ENCODE measurements at places on chromosomes 6 and 20. TPM values are rescaled to one million over a fixed set of nuclear protein-coding genes. Genes with fewer than 3 reads are reported as not detected.

Gene CST11
- not detected for total RNA-seq

Gene PRND
- not detected for total RNA-seq

Gene ANKRD66
- not detected for total RNA-seq

Gene KHDC1L
- not detected for total RNA-seq

Gene PRDM1
- total RNA-seq: 108 TPM

Gene ANGPT4
- not detected for total RNA-seq

Gene CD93
- total RNA-seq: 5.5 TPM

Gene HNF4A
- total RNA-seq: not detected

Gene SMOC2
- total RNA-seq: not detected

Gene POM121L2
- total RNA-seq: not detected
